Heart left ventricle (tissue), 16 donors: ENCODE measurements at places on chromosomes 4 and X. TPM values are rescaled to one million over a fixed set of nuclear protein-coding genes. Genes with fewer than 3 reads are reported as not detected.

The UGT2B11 gene
- total RNA-seq = not detected

The CPE gene
- total RNA-seq = 39.1 TPM

The BEX1 gene
- total RNA-seq = 2.4 TPM

The PRR32 gene
- total RNA-seq = not detected

The ASB9 gene
- 0.46 TPM for total RNA-seq

The IL3RA gene
- 4.4 TPM for total RNA-seq

The ARHGAP6 gene
- total RNA-seq = 2.1 TPM

The CT45A2 gene
- not detected for total RNA-seq

The IL15 gene
- total RNA-seq = 3.2 TPM

The MAGEB17 gene
- total RNA-seq = not detected

- H3K27ac ChIP-seq = no peak overlapping the region
- DNase-seq = no peak
- no peak overlapping the region for H3K4me3 ChIP-seq
- no peaks in the 10 kb centered on the region for H3K4me1 ChIP-seq
- H3K36me3 ChIP-seq = no peaks in the 10 kb centered on the region
- no peaks in the 10 kb centered on the region for H3K27me3 ChIP-seq
Measured at GRCh38 chrX:92232182-92232581, 453.0 kb downstream of the PCDH11X start.

DNA sequence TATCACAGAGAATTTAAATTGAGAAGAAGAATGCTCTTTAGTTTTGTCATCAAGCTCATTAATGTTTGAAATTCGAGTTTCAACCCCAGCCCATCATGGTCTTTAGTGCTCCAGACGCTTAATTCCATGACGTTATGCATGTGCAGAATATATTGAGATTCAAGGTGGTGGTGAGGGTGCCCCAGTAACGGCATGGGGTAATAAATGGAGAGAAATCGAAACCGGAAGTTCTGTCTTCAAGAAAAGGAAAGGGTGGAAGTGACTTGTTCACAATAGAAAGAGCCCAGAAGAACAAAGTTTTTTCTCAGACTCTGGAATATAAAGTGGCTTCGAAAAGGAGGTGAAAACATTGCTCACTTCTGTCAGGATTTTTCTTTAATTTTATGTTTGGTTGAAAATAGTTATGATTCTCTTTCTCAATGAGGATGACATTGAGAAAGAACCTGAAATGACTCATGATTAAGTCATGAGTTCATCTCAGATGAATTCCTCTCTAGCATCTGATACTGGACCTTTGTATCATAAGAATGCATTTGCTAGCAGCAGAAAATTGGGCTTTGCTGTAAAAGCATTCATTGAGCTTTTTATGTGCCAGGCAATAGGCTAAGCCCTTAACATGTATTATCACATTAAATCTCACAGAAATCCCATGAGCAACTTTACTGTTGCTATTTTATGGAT is 779 bp upstream of the DDX60L start:
- H3K27me3 ChIP-seq = no peaks in the 10 kb centered on the region
- no peak for DNase-seq

DNA sequence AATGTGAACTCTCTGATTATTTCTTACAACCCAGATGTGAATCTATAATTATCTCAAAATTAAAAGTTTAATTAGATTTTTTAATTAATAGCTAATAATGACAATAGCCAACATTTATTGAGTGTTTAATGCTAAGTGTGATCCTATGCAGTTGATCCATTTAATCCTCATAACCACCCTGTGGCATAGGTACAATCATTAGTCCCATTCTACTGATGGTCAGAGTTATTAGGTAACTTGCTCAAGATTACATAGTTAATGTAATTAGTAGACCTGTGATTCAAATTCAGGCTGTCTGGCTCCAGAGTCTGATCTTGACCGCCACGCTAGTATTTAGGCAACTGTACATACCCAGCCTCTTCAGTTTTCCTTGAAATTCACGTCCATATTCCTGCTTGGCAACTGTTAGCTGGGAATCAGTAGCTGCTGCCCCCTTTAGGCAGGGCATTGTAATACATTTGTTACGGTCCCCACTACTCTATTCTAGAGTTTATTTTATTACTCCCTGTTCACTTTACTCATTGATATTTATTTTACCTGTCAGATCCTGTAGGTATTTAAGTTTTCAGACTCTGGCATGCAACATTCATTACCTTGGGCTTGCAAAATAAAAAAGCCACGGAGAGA is 20.6 kb upstream of the TEC start:
- H3K4me1 ChIP-seq = no peaks in the 10 kb centered on the region
- H3K36me3 ChIP-seq = no peaks in the 10 kb centered on the region
- no peaks in the 10 kb centered on the region for H3K27me3 ChIP-seq
- no peak overlapping the region for H3K4me3 ChIP-seq
- no peak overlapping the region for H3K27ac ChIP-seq

DNA sequence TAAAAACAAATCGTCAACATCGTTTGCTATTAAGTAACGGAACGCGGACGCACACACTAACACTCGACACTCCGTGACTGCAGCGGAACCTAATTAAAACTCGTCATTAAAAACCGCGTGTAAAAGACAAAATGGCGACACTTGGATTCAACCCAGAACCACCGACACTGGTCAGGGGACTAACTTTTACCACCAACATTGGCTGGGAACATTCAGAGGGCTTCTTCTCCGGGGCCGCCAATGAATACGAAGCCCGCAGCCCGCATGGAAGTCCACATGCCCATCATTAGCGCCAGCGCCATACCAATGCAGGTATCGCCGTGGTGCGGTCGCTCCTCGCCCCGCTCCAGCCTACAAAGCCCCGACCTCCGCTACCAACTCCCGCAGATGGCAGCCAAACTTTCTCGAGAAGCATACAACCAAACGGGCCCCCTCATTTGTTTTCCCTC is 498 bp downstream of the RBMX start:
- peak overlapping the region; percentile 94 for H3K27ac ChIP-seq
- H3K4me3 ChIP-seq = peak overlapping the region; percentile 57
- H3K36me3 ChIP-seq = no peaks in the 10 kb centered on the region
- peak; percentile 18 for DNase-seq
- H3K4me1 ChIP-seq = no peaks in the 10 kb centered on the region

- no peaks in the 10 kb centered on the region for H3K27me3 ChIP-seq
- H3K36me3 ChIP-seq = no peaks in the 10 kb centered on the region
- H3K4me3 ChIP-seq = no peak overlapping the region
- no peak overlapping the region for H3K27ac ChIP-seq
- H3K4me1 ChIP-seq = no peaks in the 10 kb centered on the region
Measured at GRCh38 chr4:69757464-69757863, 3.0 kb downstream of the SULT1B1 start.

GRCh38 chr4:185513489-185514181 is 21.7 kb downstream of the PDLIM3 start:
- peaks cover 4% of the 10 kb centered on the region for H3K36me3 ChIP-seq
- H3K27me3 ChIP-seq = no peaks in the 10 kb centered on the region
- H3K4me1 ChIP-seq = peaks cover 5% of the 10 kb centered on the region
- peak overlapping the region; percentile 49 for H3K27ac ChIP-seq
- peak; percentile 68 for DNase-seq
- no peak overlapping the region for H3K4me3 ChIP-seq

GRCh38 chrX:134416087-134416486 is 43.9 kb upstream of the HPRT1 start:
- peaks cover 72% of the 10 kb centered on the region for H3K36me3 ChIP-seq
- no peak overlapping the region for H3K27ac ChIP-seq
- DNase-seq = no peak
- H3K4me3 ChIP-seq = no peak overlapping the region
- no peaks in the 10 kb centered on the region for H3K4me1 ChIP-seq

GRCh38 chr4:184815046-184815877 is 10.5 kb downstream of the ACSL1 start:
- H3K36me3 ChIP-seq = no peaks in the 10 kb centered on the region
- peak overlapping the region; percentile 91 for H3K27ac ChIP-seq
- no peaks in the 10 kb centered on the region for H3K27me3 ChIP-seq
- H3K4me1 ChIP-seq = peaks cover 71% of the 10 kb centered on the region
- H3K4me3 ChIP-seq = peak overlapping the region; percentile 13
- peak; percentile 80 for DNase-seq

- H3K36me3 ChIP-seq = no peaks in the 10 kb centered on the region
- no peaks in the 10 kb centered on the region for H3K27me3 ChIP-seq
- DNase-seq = no peak
- no peak overlapping the region for H3K4me3 ChIP-seq
- peaks cover 9% of the 10 kb centered on the region for H3K4me1 ChIP-seq
- peak overlapping the region; percentile 3 for H3K27ac ChIP-seq
Measured at GRCh38 chr4:102554992-102555391, 53.8 kb downstream of the NFKB1 start.

- H3K4me3 ChIP-seq = no peak overlapping the region
- no peak for DNase-seq
- no peak overlapping the region for H3K27ac ChIP-seq
- no peaks in the 10 kb centered on the region for H3K36me3 ChIP-seq
Measured at GRCh38 chrX:12681047-12681446, 110.2 kb upstream of the PRPS2 start.

DNA sequence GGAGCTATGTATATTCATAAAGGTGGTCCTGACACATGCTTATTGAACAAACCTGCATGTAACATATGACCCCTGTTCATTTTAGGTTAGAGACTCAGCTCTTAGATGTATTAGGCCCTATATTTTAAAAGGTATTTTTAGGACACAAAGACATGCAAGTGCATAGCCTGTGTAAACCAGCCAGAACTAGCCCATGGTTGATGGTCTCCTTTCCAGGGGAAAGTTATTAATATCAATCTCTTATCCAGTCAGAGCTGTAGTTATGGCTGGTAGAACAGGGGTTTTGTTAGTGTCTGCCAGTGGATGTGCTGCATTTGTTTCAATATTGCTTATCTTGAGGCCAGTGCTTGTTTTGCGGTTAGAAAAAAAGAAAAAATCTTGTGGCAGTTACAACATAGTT is 488.6 kb downstream of the KCTD8 start:
- H3K4me3 ChIP-seq = no peak overlapping the region
- H3K27me3 ChIP-seq = no peaks in the 10 kb centered on the region
- no peaks in the 10 kb centered on the region for H3K4me1 ChIP-seq
- no peaks in the 10 kb centered on the region for H3K36me3 ChIP-seq

DNA sequence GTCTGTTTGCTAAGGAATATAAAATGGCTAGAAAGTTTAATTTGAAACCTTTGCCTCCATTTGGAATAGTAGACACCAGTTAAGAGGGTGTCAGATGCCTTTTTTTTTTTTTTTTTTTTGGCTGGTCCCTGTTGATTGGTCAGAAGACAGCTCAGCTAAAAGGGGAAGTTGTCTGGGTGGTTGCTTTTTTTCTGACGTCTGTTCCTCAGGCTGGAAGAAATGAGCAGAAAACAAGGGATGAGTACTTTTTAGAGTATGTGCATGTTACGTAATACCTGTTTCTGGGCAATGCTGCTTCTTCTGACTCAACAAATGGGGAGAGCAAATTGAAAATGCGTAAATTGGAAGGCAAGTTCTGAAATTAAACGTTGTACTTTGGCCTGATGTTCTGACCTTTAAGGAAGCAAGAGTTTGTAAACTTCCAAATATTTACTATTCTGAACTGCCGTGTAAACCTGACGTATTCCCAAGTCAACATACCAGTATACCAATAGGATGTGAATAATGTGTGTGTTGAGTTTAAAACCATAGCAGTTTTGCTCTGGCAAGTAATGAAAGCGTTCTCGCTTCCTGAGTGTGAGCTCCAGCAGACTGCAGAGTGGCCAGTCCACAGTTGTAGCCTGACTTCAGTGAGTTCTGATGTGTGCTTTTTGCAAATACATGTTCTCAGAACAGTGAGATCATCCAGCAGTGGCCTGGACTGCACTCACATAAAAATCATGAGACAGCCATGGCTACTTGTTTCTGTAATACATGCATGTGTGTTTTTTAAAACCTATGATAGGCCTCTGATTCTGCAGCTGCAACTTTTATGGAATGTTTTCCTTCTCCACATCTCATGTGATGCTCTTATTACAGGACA is 1.7 kb downstream of the SAT1 start:
- H3K27ac ChIP-seq = peak overlapping the region; percentile 97
- DNase-seq = no peak
- peak overlapping the region; percentile 72 for H3K4me3 ChIP-seq
- no peaks in the 10 kb centered on the region for H3K27me3 ChIP-seq

- H3K27ac ChIP-seq = peak overlapping the region; percentile 82
- no peaks in the 10 kb centered on the region for H3K27me3 ChIP-seq
- H3K4me3 ChIP-seq = no peak overlapping the region
- DNase-seq = peak; percentile 67
- no peaks in the 10 kb centered on the region for H3K36me3 ChIP-seq
Measured at GRCh38 chr4:118920247-118920646, 31.6 kb downstream of the SYNPO2 start.

DNA sequence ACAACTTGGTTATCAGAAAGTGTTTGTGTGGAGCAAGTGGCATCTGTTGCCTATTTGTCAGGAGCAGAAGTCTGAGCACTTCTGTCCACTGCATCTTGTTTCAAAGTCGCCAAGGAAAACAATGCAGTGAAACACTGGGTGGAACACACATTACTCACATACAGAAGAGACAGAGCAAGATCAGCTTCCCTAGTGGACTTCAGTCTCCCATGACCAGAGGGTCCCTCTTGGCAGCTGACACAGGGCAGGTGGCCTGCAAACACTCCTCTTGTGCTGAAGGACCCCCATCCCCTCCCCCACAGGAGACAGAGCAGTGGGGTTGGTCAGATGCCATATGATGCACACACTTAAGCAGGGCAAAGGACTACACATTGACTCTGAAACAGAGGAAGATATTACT is 3.6 kb upstream of the BBS12 start:
- no peaks in the 10 kb centered on the region for H3K27me3 ChIP-seq
- no peak overlapping the region for H3K4me3 ChIP-seq
- H3K4me1 ChIP-seq = peaks cover 5% of the 10 kb centered on the region

- H3K4me1 ChIP-seq = no peaks in the 10 kb centered on the region
- H3K36me3 ChIP-seq = no peaks in the 10 kb centered on the region
- H3K4me3 ChIP-seq = no peak overlapping the region
- no peak for DNase-seq
- H3K27ac ChIP-seq = no peak overlapping the region
Measured at GRCh38 chr4:138263247-138263816, 21.2 kb upstream of the SLC7A11 start.

- DNase-seq = no peak
- H3K36me3 ChIP-seq = peaks cover 5% of the 10 kb centered on the region
- H3K27ac ChIP-seq = no peak overlapping the region
- H3K4me3 ChIP-seq = no peak overlapping the region
- peaks cover 18% of the 10 kb centered on the region for H3K4me1 ChIP-seq
- no peaks in the 10 kb centered on the region for H3K27me3 ChIP-seq
Measured at GRCh38 chrX:13651150-13651549, 1.8 kb upstream of the TCEANC start.

- no peaks in the 10 kb centered on the region for H3K4me1 ChIP-seq
- peak; percentile 32 for DNase-seq
- no peaks in the 10 kb centered on the region for H3K27me3 ChIP-seq
- no peak overlapping the region for H3K27ac ChIP-seq
- H3K36me3 ChIP-seq = no peaks in the 10 kb centered on the region
Measured at GRCh38 chrX:119488749-119489148, 20.5 kb downstream of the SLC25A5 start.

GRCh38 chr4:16035843-16036242 is 48.0 kb downstream of the PROM1 start:
- no peaks in the 10 kb centered on the region for H3K36me3 ChIP-seq
- H3K4me1 ChIP-seq = no peaks in the 10 kb centered on the region
- no peak overlapping the region for H3K27ac ChIP-seq
- DNase-seq = no peak
- H3K27me3 ChIP-seq = no peaks in the 10 kb centered on the region
